ENCODE measurements at places on chromosomes 6 and 20. TPM values are rescaled to one million over a fixed set of nuclear protein-coding genes. Genes with fewer than 3 reads are reported as not detected.

RAET1E gene
- 1.2 TPM for total RNA-seq

CHRNA4 gene
- total RNA-seq, result 0.06 TPM

HLA-DRA gene
- 151 TPM for total RNA-seq

OR12D3 gene
- not detected for total RNA-seq

RRAGD gene
- 89.5 TPM for total RNA-seq

CLPSL1 gene
- not detected for total RNA-seq

IP6K3 gene
- 29.4 TPM for total RNA-seq

SLC17A1 gene
- total RNA-seq, result not detected

KAT14 gene
- total RNA-seq, result 10.0 TPM

TFAP2C gene
- 0.56 TPM for total RNA-seq

PARD6B gene
- 4.6 TPM for total RNA-seq

SAMD3 gene
- total RNA-seq, result 0.42 TPM

CLVS2 gene
- 0.03 TPM for total RNA-seq

SERPINB6 gene
- total RNA-seq, result 225 TPM

SLC44A4 gene
- not detected for total RNA-seq

TMEM244 gene
- total RNA-seq, result not detected

PXDC1 gene
- 57.3 TPM for total RNA-seq

SEC63 gene
- total RNA-seq, result 90.0 TPM

RSPH9 gene
- 0.24 TPM for total RNA-seq

SOX12 gene
- total RNA-seq, result 11.6 TPM

POLR3F gene
- 6.1 TPM for total RNA-seq

KHDC1L gene
- not detected for total RNA-seq

ZFAND3 gene
- total RNA-seq, result 61.1 TPM

POU5F1 gene
- 0.71 TPM for total RNA-seq

PROKR2 gene
- not detected for total RNA-seq

TSHZ2 gene
- total RNA-seq, result 12.0 TPM

CRISP3 gene
- not detected for total RNA-seq

CCN6 gene
- total RNA-seq, result not detected

ANKRD6 gene
- 9.1 TPM for total RNA-seq

ITPA gene
- total RNA-seq, result 25.7 TPM

AK9 gene
- total RNA-seq, result 9.8 TPM

HDGFL1 gene
- total RNA-seq, result not detected

DLK2 gene
- total RNA-seq, result 0.68 TPM

RAB32 gene
- total RNA-seq, result 12.5 TPM

LY6G6F gene
- not detected for total RNA-seq

TJAP1 gene
- total RNA-seq, result 17.4 TPM

TRIM10 gene
- total RNA-seq, result not detected

C6orf141 gene
- total RNA-seq, result 1.1 TPM

IYD gene
- not detected for total RNA-seq

ECT2L gene
- total RNA-seq, result 2.8 TPM

TRIM15 gene
- total RNA-seq, result not detected

UBD gene
- total RNA-seq, result not detected

FAM184A gene
- 2.2 TPM for total RNA-seq

GSTA3 gene
- total RNA-seq, result not detected

HCRTR2 gene
- not detected for total RNA-seq

CST2 gene
- not detected for total RNA-seq

RPP40 gene
- 4.9 TPM for total RNA-seq

MAP3K7 gene
- 17.1 TPM for total RNA-seq

LINC00237 gene
- total RNA-seq, result not detected

ACTL10 gene
- 0.81 TPM for total RNA-seq

All from left cardiac atrium (tissue), 4 donors.